ENCODE measurements at places on chromosomes 13 and 19. TPM values are rescaled to one million over a fixed set of nuclear protein-coding genes. Genes with fewer than 3 reads are reported as not detected.

- no peaks in the 10 kb centered on the region for H3K4me1 ChIP-seq
- H3K4me3 ChIP-seq, result no peak overlapping the region
- H3K27ac ChIP-seq, result no peak overlapping the region
- no peak for DNase-seq
- H3K36me3 ChIP-seq, result no peaks in the 10 kb centered on the region
These were observed 220.3 kb downstream of the POU4F1 start for GRCh38 chr13:78383071-78383484.

The PPM1N gene
- total RNA-seq, result not detected

- peaks cover 2% of the 10 kb centered on the region for H3K36me3 ChIP-seq
- peaks cover 5% of the 10 kb centered on the region for H3K4me1 ChIP-seq
- H3K4me3 ChIP-seq, result no peak overlapping the region
These were observed 4.7 kb upstream of the CBLC start for GRCh38 chr19:44772959-44773358.

The AP1M2 gene
- total RNA-seq, result 110 TPM

- H3K36me3 ChIP-seq, result peaks cover 3% of the 10 kb centered on the region
- H3K27ac ChIP-seq, result no peak overlapping the region
- H3K4me3 ChIP-seq, result no peak overlapping the region
- H3K27me3 ChIP-seq, result peaks cover 12% of the 10 kb centered on the region
- H3K4me1 ChIP-seq, result peaks cover 10% of the 10 kb centered on the region
These were observed 3.4 kb upstream of the NUP62 start for GRCh38 chr19:49932731-49933131.

DNA sequence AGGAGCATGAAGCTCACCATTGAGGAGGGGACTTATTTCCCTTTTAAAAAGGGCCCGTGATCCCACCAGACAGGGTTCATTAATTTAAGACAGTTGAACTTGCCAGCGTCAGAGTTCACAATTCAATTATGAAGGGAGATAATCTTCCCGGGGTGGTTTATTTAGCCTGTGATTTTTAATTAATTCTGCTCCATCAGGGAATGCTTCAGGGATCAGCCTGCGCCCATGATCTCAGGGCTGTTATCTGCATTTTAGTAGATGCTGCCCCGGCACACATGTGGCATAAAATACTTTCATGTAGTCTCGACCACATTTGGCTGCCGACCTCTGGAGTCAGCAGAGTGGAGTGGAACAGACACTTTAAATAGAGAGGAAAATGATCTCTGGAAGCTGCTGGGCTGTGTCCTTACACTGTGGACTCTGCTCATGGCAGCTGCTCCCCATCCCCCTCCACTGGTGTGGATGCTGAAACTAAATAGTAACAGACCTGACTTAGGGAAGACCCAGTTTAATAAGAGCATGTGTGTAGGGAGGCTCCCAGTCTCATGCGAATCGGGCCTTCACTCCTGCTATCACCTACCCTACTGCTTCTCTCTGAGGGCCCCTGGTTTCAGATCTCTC lies 256.9 kb downstream of the TEX29 start:
- H3K4me1 ChIP-seq, result peaks cover 3% of the 10 kb centered on the region
- H3K27me3 ChIP-seq, result peaks cover 10% of the 10 kb centered on the region
- no peak overlapping the region for H3K4me3 ChIP-seq
- H3K27ac ChIP-seq, result no peak overlapping the region
- no peak for DNase-seq

- peaks cover 8% of the 10 kb centered on the region for H3K27me3 ChIP-seq
- peaks cover 25% of the 10 kb centered on the region for H3K4me1 ChIP-seq
- H3K36me3 ChIP-seq, result no peaks in the 10 kb centered on the region
- H3K27ac ChIP-seq, result no peak overlapping the region
- no peak overlapping the region for H3K4me3 ChIP-seq
These were observed 118.3 kb downstream of the DNAJC15 start for GRCh38 chr13:43141685-43142084.
